Activated naive CD4-positive, alpha-beta T cell treated with anti-CD3 and anti-CD28 coated beads, Interleukin-2, amount 50 U/mL, for 16 hours (primary cell): ENCODE measurements at places on chromosomes 11 and 22.

GRCh38 chr11:65492637-65493366, 6.0 kb upstream of the MALAT1 start:
- no peak for DNase-seq

- no peak for DNase-seq
Observed at GRCh38 chr11:16935518-16936302, 78.5 kb downstream of the PLEKHA7 start.

GRCh38 chr11:77095551-77096490, 6.8 kb upstream of the OMP start:
- DNase-seq, result no peak

GRCh38 chr11:28343304-28344233, 235.4 kb downstream of the METTL15 start:
- no peak for DNase-seq

GRCh38 chr11:70581991-70582885, 183.9 kb downstream of the CTTN start:
- no peak for DNase-seq

GRCh38 chr22:50061824-50062355, 3.8 kb upstream of the TTLL8 start:
- no peak for DNase-seq

DNA sequence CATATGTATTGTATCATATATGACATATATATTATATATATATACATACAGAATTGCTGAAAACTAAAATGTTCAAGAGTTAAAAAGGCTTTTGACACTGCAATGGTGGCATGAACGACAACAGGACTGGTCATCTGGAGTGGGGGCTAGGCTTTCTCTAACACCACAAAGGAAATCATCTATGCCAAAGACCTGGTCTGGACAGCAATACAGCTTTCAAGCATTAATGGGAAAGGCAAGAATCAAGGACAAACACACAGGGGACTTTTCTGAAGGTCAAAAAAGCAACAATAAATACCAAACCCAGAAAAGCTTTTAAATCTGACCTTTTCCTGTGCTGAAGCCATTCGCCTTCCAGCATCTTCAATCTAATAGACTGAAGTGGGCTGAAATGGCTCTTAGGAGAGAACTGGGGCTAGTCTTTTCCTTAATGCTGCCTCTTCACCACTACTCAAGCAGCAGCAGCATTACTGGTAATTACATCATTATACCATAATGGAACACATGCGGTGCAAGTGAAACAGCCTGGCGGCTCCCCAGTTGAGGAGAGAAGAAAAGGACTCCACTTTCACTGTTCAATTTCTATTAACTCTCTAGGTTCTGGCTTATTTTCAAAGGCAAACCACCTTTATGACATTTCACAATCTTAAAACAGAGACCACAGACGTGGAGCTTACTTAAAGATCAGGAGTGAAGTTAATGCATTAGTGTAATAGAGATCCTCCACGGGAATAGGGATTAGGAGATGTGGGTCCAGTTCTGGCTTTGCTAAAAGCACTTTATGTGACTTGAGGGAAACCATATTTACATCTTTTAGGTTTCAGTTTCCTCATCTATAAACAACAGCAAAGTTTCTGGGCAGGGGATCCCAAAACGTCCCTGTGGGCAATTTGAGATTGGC, 63.0 kb downstream of the GAB2 start:
- no peak for DNase-seq

- DNase-seq, result no peak
Observed at GRCh38 chr22:17334059-17334458, 35.2 kb upstream of the CECR2 start.

- DNase-seq, result no peak
Observed at GRCh38 chr11:69840371-69841169, 21.4 kb upstream of the FGF3 start.

DNA sequence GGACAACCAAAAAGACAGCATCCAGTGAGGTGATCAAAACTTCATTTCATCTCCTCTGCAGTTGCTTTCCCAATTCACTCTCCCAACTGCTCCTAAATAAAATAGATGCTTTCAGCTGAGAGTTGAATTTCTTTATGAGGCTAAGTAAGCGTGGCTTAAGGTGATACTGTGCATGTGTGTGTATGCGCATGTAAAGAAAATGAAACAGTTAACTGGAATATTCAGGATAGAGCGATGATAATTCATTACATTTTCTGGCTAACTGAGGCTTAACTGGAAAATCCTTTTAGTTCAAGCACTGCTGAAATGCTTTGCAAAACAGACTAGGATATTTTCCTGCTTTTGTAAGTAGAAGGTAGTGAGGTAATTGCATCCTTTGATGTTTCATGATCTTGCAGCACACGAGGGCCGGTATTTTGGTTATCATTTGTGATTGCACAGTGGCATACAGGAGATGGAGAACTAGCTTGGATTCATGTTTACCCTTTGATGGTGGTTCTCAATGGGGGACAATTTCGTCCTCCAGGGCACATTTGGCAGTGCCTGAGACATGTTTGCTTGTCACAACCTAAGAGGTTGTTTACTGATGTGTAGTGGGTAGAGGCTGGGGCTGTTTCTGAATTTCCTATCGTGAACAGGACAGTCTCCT, 71.2 kb downstream of the ZBTB16 start:
- no peak for DNase-seq

- DNase-seq, result no peak
Observed at GRCh38 chr22:19448076-19448607, 631 bp upstream of the C22orf39 start.

DNA sequence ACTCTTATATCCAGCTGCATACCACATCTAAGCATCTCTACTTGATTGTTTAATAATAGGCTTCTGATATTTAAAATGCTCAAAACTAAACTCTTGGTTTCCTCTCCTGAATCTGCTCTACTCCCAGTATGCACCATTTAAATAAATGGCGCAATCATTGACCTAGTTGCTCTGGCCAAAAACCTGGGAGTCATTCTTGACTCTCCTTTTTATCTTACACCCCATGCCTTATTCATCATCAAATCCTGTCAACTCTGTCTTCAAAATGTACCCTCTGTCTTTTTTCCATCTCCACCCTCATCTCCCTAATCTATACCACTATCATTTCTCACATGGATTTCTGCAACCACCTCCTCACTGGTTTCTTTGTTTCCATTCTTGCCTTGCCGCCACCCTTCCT, 399.6 kb upstream of the CCDC90B start:
- DNase-seq, result no peak

- DNase-seq, result no peak
Observed at GRCh38 chr11:129536338-129536737, 160.7 kb downstream of the BARX2 start.

DNA sequence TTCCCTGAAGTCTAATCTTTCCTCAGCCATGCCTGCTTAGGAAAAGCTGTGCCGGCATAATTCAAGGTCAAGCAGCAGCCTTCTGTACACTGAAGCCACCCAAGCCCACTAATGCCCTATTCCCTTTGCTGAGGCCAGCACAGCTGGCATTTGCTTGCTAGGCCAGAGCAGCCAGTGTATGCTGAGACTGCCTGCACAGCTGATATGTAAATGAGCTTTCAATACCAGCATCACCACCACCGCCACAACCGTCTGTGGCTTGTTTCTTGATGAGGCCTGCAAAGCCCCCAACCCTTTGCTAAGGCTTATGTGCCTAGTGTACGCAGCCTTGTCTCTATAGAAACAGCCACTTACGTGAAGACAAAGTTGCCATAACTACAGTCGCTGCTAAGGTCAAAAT, 56.3 kb upstream of the TNRC6B start:
- DNase-seq, result no peak

- DNase-seq, result no peak
Observed at GRCh38 chr11:15525582-15525981, 410.9 kb downstream of the INSC start.

GRCh38 chr11:76791861-76792260, 8.7 kb downstream of the TSKU start:
- no peak for DNase-seq

GRCh38 chr22:27775087-27775698, 26.4 kb downstream of the MN1 start:
- no peak for DNase-seq

DNA sequence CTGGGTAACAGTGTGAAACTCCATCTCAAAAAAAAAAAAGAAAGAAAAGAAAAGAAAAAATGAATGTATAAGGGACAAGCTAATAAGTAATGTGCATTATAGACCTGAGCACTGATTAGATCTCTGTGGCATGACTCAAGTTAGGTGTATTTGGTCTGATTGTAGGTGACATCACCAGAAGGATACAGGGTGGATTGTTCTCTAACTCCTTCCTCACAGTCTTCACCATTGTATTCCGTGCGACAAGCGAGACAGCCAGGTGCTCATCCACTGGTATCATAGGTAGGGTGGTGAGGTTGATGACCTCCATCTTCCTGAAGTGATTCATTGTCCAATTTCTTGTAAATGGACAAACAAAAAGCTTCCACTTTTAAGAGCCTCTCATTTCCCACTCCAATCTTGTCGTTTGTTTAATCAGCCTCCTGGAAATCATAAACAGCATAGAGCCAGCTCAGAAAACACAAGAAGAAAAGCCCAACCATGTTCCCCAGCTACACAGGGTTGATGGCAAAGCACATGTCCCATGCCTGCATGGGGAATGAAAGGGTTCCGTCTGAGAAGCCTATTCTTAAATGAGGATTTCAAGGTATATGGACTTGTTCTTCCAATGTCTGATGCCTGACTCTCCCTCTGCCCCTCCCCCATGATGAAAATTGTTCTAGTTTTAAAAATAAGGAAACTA, 6.2 kb downstream of the FAM227A start:
- no peak for DNase-seq

GRCh38 chr22:27836181-27836580, 34.6 kb upstream of the MN1 start:
- no peak for DNase-seq

DNA sequence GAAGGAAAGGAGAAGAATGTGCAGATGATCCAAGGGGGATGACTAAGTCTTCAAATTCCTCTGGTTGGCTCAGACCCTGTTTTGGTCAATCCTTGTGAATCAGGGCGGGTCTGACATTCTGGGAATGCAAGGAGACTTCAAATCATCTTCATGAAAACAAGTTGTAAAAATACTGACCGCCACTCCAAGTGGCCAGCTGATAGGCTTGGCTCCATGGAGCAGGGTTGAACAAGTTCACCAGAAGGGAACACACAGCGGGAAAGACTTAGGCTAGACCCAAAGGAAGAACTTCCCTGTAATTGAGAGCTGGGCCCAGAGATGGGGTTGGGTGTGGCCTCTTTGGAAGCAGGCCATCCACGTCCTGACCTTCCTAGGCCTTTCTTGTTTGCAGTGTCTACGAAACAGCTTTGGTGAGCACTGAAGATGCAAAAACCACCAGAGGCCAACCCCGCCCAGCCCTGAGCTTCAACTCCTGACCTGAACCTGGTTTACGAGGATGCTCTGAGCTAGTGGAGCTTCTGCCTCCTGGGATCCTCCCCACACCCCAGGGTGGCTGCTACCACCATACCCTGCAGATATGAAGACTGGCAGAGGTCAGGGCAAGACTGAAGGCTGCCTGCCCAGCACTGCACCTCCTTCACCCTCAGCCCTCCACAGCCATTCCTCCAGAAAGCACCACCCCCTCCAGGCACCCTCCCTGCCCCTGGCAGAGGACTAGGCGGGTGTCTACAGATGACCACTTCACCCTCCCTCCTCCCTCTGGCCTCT, 26.1 kb downstream of the GDPD5 start:
- no peak for DNase-seq

- DNase-seq, result no peak
Observed at GRCh38 chr22:44930711-44931035, 79.1 kb downstream of the PHF21B start.

GRCh38 chr22:21919526-21920307, 32.9 kb downstream of the PPM1F start:
- DNase-seq, result no peak

DNA sequence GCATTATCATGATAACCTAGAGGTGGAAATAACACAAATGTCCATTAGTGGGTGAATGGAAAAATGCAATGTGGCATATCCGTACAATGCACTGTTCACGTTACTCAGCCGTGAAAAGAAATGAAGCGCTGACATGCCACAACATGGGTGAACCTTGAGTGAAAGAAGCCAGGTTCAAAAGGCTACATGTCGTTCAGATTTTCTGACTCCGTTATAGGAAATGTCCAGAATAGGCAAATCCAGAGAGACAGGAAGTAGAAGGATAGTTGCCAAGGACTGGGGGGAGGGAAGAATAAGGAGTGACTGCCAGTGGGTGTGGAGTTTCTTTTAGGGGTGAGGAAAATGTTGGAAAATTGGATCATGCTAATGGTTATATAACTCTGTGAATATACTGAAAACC, 133.8 kb downstream of the ATXN10 start:
- no peak for DNase-seq

- DNase-seq, result no peak
Observed at GRCh38 chr11:93468290-93468689, 74.9 kb downstream of the SMCO4 start.

- DNase-seq, result no peak
Observed at GRCh38 chr11:80886684-80887083, 1445.9 kb upstream of the TENM4 start.

GRCh38 chr11:74008373-74009229, at the start of gene UCP3:
TSS of gene UCP3 (minus strand) at chr11:74009085. CDS start at chr11:74007042, 2,043 bp downstream.
- DNase-seq, result no peak

DNA sequence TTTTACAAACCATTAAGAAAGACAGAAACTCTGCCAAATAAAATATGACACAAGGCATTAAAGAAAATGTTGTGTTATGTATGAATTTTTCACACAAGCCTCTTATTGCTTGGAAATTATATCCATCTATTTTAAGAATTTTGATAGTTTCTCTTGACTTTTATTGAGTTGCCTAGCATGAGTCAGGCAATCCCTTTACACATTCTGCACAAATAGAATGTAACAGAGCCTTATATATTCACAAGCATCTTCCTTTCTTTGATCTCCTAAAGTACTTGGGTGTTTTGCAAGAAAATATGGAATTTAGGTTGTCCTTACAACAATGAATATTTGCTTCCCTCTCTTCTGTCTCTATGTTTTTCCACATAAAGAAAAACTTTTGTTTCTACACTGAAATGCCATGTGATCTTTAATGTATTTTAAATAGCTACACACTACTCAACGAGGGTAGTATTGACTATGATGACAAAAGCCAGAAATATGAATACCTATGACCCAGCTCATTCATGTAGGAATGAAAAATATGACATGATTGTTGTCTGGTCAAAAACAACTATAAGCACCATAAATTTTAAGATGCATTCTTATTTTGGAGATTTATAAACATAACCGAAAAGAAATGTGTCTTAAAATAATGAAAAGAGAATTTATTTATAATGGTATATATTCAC, 398.8 kb downstream of the GUCY1A2 start:
- no peak for DNase-seq

GRCh38 chr11:31640611-31641010, 131.0 kb downstream of the ELP4 start:
- DNase-seq, result no peak

DNA sequence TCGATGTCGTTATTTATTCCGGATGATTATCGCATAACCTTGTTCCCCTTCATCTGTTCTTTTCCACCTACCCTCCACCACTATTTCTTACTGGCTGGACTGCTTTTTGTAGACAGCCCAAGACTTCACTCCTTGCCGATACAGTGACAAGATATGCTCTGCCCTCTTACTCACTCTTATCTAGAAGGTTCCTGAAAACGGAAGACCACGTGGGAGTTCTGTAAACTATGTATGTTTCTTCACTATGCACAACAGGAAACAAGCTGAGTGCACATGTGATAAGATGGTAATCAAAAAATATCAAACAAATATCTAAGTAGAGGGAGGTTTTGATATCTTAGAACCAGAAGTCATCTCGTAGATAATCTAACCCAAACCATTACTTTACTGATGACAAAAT, 122.9 kb upstream of the ARHGAP20 start:
- DNase-seq, result no peak

- no peak for DNase-seq
Observed at GRCh38 chr11:44600839-44601383, 35.4 kb downstream of the CD82 start.

GRCh38 chr11:88307749-88308425, 29.6 kb downstream of the CTSC start:
- no peak for DNase-seq
